ENCODE measurements at places on chromosomes 1 and 21. TPM values are rescaled to one million over a fixed set of nuclear protein-coding genes. Genes with fewer than 3 reads are reported as not detected.

The KRTAP21-2 gene
- total RNA-seq = not detected

The HSD3B2 gene
- not detected for total RNA-seq

The C1orf56 gene
- 1.4 TPM for total RNA-seq

The FAM72B gene
- 3.0 TPM for total RNA-seq

The AGPAT3 gene
- total RNA-seq = 19.5 TPM

The GIPC2 gene
- 4.4 TPM for total RNA-seq

The C1QC gene
- total RNA-seq = 25.4 TPM

The MMP23B gene
- total RNA-seq = 45.6 TPM

The DDR2 gene
- total RNA-seq = 101 TPM

All from urinary bladder (tissue), 4 donors.